Activated CD4-positive, CD25-positive, alpha-beta regulatory T cell (primary cell): ENCODE measurements at places on chromosomes 6 and 20.

- DNase-seq: no peak
Observed at GRCh38 chr20:57396212-57396983, 5.2 kb downstream of the RBM38 start.

DNA sequence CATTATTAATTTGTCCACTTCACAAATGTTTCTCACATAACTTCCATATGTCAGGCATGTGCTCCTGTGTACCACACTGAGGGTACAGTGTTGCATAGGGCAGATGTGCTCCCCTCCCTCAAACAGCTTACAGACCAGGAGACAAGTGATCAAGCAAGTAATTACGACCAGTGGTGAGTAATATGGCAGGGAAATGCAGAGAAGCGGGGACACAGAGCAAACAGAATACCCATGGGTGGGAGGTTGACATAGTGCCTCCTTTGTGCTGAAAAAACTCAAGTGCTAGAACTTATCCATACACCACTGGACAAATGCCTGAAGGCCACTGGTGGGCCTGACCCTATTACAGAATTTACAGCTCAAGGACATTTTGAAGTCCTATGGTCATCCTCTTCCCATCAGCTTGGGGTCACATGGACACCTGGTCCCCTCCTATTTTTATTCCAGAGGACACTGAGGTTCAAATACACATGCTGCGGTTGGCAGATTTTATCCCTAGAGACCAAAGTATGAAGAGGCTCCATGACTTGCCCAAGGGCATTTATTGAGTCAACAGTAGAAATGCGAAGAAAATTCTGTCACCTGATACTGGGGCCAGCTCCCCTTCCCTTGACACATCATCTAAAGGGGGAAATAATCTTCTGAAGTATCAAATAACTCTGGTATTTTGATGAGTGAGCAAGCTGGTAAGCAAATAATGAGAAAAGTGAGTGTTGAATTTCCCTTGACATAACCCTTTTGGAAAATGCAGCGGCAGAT, 116.6 kb downstream of the QRSL1 start:
- DNase-seq: no peak

DNA sequence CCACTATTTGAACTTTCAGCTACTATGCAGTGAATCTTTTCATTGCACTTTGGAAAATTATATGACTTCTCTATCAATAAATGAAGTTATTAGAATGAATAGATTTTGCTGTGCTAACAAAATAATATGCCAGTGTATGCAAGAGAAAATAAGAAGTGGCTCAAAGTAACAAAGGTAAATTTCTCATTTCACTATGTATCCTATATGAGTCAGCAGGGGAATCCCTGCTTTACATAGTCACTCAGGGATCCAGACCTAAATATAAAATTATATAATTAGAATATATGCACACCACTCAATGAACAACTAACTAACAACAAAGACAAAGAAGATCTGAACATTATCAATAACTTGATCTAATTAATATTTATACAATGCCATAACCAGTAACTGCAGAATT, 390.8 kb upstream of the IRAK1BP1 start:
- no peak for DNase-seq

DNA sequence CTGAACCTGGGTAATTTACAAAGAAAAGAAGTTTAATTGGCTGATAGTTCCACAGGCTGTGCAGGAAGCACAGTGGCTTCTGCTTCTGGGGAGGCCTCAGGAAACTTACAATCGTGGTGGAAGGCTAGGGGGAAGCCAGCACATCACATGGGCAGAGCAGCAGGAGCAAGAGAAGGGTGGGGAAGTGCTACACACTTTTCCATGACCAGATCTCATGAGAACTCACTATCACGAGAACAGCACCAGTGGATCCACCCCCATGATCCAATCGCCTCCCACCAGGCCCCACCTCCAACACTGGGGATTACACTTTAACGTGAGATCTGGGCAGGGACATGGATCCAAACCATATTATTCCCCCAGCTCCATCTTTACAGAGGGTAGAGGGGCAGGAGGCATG, 166.4 kb downstream of the NFATC2 start:
- no peak for DNase-seq

- no peak for DNase-seq
Observed at GRCh38 chr6:33590531-33591198, 10.6 kb upstream of the BAK1 start.

DNA sequence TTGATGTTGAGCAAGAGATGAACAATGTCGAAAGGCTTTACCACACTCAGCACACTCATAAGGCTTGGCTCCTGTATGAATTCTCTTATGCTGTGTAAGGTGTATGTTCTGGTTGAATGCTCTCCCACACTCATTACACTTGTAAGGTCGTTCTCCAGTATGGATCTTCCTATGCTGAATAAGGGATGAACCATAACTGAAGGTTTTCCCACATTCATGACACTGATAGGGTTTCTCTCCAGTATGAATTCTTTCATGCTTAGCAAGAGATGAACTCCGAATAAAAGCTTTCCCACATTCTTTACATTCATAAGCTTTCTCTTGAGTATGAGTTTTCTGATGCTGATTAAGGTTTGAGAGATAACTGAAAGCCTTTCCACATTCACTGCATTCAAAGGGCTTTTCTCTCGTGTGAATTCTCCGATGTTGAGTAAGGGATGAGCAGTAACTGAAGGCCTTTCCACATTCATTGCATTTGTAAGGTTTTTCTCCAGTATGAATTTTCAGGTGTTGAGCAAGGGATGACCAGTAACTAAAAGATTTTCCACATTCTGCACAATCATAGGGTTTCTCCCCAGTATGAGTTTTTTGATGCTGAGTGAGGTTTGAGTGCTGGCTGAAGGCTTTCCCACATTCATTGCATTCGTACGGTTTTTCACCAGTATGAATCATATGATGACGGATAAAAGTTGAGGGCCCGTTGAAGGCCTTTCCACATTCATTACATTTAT, 21.1 kb downstream of the ZNF184 start:
- DNase-seq: no peak

DNA sequence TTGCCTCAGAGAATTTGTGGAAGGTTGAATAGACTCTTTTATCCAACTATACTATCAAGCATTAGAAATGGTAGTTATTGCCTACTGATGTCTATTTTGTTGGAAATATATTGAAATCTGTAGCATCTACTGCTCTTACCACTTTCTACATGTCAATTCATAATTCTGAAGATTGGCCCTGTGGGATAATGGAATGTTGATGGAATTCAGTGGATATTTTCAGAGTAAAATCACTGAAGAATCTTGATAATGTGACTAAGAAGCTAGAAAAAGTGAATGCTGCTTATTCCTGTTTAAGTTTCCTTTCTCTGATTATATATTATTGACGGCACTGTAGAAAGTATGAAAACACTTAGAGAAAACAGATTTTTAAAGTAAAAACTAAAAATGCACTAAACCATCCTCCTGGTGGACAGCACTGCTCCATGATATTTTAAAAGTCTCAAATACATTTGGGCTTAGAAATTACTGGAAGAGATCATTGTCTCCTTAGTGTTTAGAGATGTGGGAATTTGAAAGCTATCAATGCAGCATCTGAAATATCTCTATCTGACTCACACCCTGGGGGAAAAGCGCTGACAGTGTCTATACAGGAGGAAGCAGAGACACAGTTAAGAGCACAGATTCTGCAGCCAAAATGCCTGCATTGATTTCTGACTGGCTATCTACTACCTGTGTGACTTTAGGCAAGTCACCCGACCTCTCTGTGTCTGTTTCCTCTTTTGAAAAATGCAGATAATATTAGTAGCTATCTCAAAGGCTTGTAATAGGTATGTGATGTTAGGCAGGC, 37.9 kb upstream of the RCAN2 start:
- DNase-seq: no peak

DNA sequence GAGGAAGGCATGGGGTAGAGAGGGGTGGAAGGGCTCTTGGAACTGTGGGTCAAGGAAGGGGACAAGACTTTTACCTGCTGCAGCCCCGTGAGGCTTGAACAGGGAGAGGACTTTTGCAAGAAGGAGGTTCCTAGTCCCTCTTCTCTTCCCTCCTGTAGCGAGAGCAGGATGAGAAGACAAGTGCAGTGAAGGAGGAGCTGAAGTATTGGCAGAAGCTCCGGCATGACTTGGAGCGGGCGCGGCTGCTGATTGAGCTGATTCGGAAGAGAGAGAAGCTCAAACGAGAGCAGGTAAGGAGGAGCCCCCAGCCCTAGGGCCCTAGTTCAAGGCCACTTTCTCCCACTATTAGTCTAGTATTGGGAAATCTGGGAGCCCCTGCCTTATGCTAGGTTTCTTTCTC, 10.6 kb downstream of the BRPF3 start:
- no peak for DNase-seq

- no peak for DNase-seq
Observed at GRCh38 chr6:33420491-33421343, 852 bp downstream of the SYNGAP1 start.

- no peak for DNase-seq
Observed at GRCh38 chr6:13872681-13873080, 52.1 kb upstream of the RNF182 start.

DNA sequence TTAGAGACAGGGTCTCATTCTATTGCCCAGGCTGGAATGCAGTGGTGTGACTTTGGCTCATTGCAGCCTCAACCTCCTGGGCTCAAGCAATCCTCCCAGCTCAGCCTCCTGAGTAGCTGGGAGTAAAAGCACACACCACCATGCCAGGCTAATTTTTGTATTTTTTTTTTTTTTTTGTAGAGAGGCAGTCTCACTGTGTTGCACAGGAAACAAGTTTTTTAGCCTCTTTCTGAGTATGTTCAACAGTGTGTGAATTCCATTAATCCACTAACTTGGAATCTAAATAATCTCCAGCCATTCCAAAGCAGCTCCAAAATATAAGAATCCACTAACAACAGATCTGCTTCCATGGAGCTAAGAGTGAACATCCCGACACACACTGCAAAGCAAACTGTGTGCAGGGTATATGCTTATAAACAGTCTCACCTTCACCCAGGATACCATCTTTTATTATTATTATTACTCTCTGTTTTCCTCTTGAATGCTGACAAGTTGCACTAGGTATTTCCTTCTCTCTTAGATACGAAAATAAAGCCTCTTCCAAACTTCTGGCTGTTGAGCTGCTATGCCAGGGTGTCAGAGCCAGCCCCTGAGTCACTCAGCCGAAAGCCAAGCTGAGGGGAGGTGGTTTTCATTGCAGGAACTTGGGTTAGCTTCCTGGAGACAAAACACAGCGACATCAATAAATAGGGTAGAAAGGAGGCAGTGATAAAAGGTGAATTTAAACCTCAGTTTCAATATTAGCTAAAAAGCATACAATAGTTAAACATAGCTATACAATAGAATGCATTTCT, 264.9 kb downstream of the HIVEP2 start:
- no peak for DNase-seq

- DNase-seq: no peak
Observed at GRCh38 chr6:60695232-60695631, 1590.8 kb downstream of the KHDRBS2 start.

DNA sequence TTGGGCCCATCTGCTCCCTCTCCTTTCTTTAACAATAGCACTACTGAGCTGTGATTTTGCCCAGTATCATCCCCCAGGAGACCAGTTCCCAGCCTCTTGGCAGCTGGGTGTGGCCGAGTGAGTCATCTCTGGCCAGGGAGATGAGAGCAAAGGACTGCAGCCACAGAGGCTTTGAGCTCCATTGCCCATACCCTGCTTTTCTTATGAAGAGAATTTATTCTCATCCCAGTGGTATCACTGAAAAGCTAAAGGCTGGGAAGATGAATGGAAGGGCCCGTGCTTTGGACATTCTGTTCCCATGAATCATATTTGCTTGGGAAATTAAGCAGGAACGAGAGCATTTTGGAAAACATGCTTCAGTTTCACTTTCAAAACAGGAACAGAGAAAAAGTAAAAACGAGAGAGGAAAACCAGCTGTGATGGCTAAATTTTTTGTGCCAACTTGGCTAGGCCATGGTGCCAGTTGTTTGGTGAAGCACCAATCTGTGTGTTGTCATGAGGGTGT, 14.9 kb downstream of the CST3 start:
- no peak for DNase-seq

- no peak for DNase-seq
Observed at GRCh38 chr6:116847227-116847626, 18.3 kb upstream of the GPRC6A start.

DNA sequence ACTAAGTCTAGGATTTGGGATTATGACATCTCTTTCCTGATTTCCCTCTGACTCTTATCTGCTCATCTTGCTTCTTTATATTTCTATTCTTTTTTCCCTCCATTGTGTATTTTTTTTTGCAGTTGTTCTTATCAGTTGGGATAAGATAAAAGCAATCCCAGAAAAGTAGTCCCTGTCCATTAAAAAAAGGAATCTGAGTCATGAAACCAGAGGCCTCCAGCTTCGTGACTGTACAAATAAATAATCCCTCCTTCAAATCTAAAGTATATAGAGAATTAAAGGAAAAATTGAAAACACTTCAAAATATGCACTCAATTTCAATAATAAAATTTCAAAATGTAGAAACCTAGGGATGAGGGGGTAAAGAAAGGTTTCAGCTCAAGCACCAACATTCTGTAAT, 317.8 kb upstream of the NT5E start:
- no peak for DNase-seq

- DNase-seq: no peak
Observed at GRCh38 chr6:76861403-76861802, 601.9 kb downstream of the HTR1B start.

- no peak for DNase-seq
Observed at GRCh38 chr6:30152910-30153610, 8.0 kb downstream of the TRIM10 start.

- DNase-seq: no peak
Observed at GRCh38 chr20:48332555-48332954, 495.2 kb downstream of the PREX1 start.

GRCh38 chr6:14455876-14456648, 338.5 kb downstream of the CD83 start:
- no peak for DNase-seq

DNA sequence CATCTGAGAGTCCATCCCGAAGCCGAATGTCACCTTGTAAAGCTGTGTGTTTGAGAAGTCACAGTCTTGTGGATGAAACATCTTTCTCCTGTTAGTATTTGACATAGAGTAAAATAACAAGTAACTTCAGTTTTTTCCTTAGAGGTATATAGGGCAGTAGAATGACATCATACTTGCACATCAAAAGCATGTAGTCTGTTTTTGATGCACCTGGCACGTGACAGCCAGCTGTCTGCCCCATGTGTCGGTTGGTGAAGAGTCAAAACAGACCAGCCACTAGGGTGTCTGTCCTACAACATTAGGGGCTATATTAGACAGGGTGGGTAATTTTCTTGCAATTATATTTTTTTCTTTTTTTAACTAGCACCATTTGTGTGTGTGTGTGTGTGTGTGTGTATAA, 70.2 kb downstream of the SNX9 start:
- DNase-seq: peak; percentile 13
